ENCODE measurements at places on chromosomes 7 and 10.

GRCh38 chr10:34403512-34403911 is 411.6 kb downstream of the PARD3 start:
- no peak for DNase-seq

- no peak for DNase-seq
These were observed 154.3 kb downstream of the ARHGAP21 start for GRCh38 chr10:24569330-24569796.

- DNase-seq = no peak
These were observed 135.8 kb upstream of the NPS start for GRCh38 chr10:127413326-127413725.

DNA sequence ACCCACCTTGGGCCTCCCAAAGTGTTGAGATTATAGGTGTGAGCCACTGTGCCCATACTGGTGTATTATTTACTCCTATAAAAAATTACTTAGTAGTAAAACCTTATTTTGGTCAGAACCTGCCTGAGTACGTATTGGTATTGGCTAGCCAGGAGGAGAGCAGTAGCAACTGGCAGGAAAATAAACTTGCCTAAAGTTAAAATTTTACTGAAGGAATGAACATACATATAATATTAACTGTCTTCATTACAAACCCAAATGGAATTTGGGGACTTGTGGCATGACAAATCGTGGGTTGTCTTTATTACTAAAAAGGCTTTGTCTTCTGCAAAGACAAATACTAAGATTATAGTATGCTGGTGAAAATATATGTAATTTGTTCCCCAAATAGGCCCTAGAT is 8.4 kb downstream of the RAB18 start:
- DNase-seq = no peak

GRCh38 chr7:38656968-38657367 is 25.8 kb upstream of the AMPH start:
- DNase-seq = no peak

- no peak for DNase-seq
These were observed 634 bp downstream of the HECW1 start for GRCh38 chr7:43112941-43113621.

DNA sequence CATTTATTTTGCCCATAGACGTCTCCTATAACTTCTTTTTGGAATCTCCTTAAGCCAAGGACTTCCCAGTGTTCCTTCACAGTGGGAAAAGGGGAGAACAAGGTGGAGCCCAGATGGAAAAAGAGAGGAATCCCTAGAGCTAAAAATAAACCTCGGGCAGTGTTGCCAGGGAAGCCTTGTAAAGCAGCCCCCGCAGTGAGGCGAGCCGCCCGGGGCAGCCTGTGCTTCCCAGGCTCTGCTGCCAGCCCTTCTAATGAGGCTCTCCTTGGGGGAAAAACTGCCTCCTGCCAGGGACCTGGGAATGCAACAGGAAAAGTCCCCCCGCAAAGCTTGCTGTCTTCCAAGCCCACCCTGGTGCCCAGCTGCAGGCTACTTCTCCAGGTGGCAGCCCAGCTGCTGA is 71.7 kb downstream of the SH3PXD2A start:
- no peak for DNase-seq

DNA sequence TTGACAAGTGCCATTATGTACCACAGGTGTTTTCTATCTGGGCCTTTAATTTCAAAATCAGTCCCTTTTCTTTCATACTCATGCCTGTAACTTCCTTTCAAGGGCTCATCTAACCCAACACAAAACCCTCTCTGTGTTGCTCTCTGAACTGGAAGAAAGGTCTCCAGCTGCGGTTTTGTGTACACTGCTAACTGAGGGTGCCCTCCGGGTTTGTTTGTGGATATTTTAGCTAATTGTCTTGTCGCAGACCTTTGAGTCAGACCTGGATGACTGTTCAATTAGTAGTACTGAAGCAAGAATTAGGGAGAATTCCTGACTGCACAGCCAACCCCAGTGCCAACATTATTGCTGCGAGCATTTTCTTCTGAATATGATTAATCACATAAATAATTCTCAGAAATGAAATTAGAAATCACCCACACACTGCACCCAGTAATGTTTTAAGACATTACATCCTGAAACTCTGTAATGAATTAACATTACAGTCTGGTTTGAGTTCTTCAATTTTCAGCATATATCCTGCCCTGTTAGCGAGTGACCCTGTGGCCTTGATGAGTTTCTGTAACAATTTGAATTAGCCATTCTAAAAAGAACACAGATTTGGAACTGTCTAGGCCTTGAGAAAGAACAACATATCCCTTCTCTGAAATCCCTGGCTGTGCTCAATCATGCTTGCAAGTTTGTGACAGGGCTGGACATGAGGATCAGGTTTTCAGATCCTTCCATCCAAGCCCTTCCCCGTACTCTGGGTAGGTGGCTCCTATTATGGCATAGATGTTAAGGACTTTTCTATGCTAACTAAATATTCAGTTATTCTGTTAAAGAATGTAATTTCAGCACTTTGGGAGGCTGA is 460.1 kb downstream of the PLXDC2 start:
- DNase-seq = no peak

- no peak for DNase-seq
These were observed 158.8 kb downstream of the WDR37 start for GRCh38 chr10:1214882-1215540.

- DNase-seq = no peak
These were observed 4.8 kb upstream of the NT5C2 start for GRCh38 chr10:103197903-103198302.

DNA sequence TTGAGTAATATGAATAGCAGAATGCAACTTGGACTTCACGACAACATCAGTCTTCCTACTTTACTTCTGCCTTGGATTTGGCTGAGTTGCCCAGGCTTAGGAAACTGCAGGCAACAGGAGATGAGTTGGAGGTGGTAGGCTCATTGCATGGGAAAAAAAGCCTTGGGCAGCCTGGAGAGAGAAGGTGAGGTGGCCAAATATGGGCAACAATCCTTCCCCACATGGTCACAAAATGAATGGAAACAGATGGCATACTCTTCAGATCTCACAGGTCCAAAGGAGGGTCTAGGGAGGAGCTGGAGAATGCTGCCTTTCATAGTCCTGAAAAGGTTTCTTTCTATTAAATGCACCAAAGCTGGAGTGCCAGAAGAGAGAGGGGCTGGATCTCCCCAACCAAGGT is 128.6 kb upstream of the AOAH start:
- DNase-seq = no peak

DNA sequence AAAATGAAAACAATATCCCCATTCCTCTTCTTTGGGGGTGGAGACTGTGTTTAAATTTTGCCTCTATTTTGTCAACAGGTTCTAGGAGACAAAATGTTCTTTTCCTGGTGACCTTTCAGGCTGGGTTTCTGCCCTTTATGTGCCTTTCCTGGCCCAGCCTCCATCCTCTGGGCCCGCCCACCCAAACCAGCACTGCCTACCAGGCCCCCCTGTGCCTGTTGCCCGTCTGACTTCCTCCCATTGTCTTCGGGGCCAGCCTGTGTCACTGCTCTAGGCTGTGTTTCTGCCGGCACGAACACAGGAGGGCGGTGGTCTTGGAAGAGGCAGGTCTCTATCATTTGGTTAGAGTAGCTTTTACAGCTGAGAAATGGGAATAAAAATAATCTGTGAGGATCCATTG is 13.9 kb downstream of the TSPAN14 start:
- peak; percentile 55 for DNase-seq

DNA sequence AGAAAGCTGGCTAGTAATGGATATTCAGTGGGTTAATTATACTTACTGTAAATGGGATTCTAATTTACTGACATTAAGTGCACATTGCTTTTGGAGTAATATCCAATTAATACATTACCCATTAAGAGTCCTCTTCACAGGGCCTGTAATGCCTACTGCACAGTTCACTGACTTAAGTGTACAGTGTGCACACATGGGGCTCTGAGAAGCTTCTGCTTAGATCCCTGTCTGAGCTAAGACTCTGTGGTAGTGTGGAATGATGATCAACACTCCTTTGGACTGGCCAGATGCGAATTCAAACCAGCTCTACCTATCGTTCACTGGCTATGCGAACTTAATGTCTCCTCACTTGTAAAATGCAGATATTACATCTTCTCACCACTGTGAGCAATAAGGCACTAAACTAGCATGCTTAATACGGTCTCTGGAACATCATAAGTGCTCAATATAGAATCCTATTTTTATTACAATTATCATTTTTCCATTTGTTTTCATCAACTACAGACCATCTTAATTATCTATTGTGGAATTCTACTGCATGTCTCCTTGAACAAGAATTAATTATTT is 53.8 kb upstream of the SEC61G start:
- DNase-seq = no peak

DNA sequence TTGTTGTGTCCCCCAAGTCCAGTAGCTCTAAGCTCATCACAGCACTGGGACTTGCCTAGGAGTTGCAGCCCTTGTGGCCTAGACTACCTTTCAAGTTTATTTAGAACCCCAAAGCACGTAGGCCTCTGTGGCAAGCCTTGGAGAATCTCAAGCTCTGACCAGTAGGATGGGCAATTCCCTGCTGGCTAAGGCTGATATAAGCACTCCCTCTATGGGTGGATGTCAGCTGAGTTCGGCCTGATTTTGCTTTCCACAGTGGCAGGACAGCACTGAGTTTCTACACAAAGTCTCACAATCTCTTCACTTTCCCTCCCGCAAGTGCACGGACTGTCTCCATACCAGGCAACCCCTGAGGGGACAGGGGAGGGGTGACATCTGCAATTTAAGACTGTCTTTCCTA is 886.4 kb upstream of the LRRN3 start:
- no peak for DNase-seq

GRCh38 chr10:70323138-70323696 is 39.4 kb upstream of the NPFFR1 start:
- DNase-seq = no peak

GRCh38 chr7:6558837-6559236 is 7.6 kb upstream of the GRID2IP start:
- DNase-seq = no peak

DNA sequence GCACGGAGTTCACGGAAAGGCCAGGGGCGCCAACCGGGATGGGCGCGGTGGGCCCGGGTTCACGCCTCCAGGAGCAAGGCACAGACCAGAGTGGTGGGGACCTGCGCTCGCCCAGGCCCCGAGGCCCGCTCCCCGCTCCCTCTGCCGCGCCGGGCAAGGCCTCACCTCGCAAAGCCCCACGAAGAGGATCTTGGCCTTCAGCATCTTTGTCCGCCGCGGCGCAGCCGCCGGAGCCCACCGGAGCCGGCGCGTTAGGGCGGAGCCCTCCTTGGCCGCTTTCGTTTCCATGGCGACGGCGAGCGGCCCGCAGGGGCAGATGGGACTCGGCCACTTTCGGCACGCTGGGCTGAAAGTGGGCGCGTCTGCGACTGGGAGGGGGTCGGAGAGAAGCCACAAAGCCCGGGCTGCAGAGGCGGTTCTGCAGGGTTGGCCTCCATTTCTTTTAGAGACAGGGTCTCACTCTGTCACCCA is 944.4 kb upstream of the ZNF722 start:
- no peak for DNase-seq

All from stimulated activated CD4-positive, alpha-beta T cell treated with anti-CD3 and anti-CD28 coated beads, Interleukin-15, amount 100 ng/mL, for 1 hour (primary cell).